ENCODE measurements at places on chromosomes 3 and 15.

GRCh38 chr3:54982807-54983206, 54.9 kb upstream of the LRTM1 start:
- no peak for DNase-seq

- no peak for DNase-seq
Observed at GRCh38 chr3:14774431-14774830, 44.3 kb upstream of the FGD5 start.

DNA sequence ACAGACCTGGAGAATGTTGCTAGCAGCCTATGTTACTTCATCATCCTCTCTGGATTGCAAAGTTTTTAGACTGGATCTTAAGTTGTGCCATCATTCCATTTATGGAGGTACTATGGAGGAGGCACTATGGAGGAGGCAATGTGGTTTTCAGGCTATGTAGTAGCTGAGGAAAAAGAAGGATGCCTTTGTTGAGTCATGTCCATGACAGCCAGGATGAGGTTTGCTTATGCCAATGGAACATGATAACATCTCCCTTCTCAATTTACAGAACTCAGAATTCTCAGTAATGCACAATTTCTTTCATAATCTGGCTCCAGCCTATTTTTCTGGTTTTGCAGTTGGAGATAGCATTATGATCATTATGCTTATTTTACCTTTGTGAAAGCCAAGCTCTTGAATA, 65.9 kb upstream of the TMEM108 start:
- DNase-seq = no peak

DNA sequence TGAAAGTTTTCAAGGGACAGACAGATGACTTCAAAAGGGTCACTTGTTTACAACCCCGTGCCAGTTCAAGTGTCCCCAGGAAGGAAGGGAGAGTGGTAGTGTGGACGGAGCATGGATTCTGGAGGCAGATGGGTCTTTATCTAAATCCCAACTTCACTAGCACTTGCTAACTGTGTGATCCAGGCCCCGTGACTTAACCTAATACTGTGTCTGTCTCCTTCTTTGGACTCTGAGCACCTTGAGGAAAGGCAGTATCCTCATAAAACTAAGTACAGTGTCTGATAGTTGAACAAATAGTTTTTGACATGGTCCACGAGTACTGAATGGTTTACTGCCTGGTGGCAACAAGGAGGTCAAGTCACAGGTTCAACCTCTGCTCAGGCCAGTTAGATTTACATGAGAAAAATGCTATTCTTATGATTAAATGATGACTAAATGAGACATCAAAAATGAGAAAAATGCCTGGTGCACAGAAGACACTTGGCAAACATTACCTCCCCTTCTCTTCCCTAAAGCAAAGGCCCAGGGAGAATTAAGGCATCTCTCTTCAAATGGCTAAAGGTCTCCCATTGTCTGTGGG, 48.9 kb downstream of the ABCC5 start:
- DNase-seq = no peak

DNA sequence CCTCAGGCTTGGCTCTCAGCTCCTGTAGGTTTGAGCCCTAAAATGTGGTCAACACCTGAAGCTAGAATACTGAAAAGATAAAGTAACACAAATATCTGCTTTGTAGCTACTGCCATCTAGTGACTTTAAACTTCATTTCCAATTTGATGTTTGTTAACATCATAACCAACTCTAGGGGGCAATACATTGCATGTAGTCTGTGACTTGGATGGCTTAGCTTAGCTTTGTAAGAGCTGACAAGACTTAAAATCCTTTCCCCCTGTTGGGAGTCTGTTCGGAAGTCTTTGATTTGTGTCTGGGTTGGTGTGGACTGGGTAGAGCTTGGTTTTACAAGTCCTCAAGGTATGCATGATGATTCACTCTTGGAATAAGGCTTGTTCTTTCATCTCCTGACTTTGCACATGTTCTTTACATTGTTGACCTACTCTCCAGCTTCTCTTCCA, 51.7 kb downstream of the SCN11A start:
- DNase-seq = no peak

- no peak for DNase-seq
Observed at GRCh38 chr3:127667119-127667681, 5.6 kb upstream of the ABTB1 start.

GRCh38 chr3:171770689-171771620, 39.3 kb downstream of the PLD1 start:
- no peak for DNase-seq

DNA sequence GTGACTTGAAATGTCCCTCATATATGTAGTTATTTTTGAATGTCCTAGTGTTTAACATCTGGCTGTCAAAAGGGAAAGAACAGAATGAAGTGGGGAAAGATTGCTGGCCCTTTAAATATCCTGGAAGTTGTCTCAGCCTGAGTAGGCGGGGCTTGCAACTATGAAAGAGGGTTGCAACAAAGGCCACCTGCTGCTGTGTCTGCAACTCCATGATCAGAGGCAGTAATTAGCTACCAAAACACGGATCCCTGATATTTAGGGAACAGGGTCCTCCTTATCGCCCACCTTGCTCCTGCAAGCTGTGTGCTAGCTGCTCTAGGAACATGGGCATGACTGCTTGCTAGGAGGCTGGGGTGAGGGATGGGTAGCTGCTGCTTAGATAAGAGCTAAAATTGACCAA, 100.2 kb upstream of the CFAP20DC start:
- DNase-seq = no peak

GRCh38 chr3:24235121-24235520, 259.5 kb downstream of the THRB start:
- no peak for DNase-seq

All from activated CD4-positive, alpha-beta T cell treated with anti-CD3 and anti-CD28 coated beads for 36 hours (primary cell).